ENCODE measurements at places on chromosomes 12 and 14.

GRCh38 chr12:26185532-26186320, 9.6 kb upstream of the SSPN start:
- no peak for DNase-seq

DNA sequence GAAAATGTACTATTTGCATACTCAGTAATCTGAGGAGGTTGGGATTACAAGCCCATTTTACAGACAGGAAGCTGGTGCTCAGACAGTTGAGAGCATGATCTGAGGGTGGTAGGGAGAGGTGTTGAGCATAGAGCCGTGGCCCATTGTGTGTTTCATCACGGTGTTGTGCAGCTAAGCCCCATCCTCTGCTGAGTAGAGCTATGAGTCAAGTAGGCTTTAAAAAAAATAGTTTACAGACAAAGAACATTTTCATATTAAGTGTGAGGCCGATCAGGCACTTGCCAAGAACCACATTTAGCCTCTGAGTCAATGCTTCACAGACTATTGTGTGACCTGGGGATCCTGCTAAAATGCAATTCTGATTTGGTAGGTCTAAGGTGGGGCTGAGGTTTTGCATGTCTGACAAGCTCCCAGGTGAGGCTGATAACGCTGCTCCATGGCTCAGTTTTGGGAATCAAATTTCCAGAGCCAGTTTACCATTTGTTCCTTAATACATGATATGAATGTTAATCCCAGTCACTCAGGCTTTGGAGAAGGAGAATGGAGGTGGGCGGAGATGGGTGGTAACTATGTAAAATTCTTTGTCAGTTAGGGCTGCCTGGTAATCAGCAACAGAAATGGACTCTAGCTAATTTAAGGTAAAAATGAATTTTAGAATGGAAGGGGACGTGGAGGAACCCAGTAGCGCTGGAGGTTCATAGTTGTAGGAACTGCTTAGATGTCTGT, 22.2 kb downstream of the ZNF664 start:
- DNase-seq, result no peak

GRCh38 chr14:86639146-86639545, 1109.2 kb downstream of the FLRT2 start:
- no peak for DNase-seq

DNA sequence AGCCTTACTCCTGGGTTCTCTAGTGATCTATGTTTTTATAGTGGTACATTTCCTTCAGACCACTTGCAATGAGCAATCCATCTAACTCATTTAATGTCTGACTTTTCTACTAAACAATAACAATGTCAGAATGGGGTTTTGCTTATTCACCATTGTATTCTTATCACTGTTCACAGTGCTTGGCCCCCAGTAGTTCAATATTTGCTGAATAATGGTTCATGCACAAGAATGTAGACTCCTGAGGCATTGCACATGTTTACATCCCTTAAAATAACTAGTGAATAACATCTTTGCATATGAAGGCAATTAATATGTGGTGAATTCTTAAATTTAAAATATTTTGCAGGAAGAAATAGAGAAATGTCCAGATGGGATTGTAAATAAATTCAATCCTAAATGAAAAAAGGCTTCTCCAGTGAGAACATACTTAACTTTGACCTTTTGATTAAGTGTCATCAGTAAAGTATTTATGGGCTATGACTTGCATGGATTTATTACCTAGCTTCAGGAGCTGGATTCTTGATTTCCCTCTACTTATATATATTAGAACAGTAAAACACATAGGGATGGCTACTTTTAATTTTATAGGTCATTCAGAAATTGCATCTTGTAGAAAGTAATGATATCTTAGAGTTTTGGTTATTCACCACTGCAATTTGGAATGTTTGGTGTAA, 3.4 kb downstream of the CCER1 start:
- DNase-seq, result no peak

DNA sequence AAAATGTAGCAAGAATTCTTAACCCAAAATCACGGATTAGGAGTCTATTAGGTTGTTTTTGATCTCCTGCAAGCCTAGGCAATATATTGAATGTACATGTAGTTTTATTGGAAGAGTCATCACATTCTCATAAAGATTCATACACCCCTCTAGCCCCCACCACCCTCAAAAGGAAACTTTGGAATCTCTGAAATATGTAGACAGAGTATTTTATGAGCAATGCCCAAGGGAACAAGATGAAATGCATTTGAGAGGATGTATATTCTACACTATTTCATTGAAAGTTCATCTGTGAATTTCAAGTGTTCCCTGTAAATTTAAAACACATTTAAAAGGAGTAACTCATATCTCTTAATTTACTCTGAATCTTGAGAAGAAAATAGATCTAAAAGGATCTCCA, 103.7 kb downstream of the SYT1 start:
- no peak for DNase-seq

GRCh38 chr12:64682572-64683277, 72.4 kb downstream of the RASSF3 start:
- peak; percentile 84 for DNase-seq

DNA sequence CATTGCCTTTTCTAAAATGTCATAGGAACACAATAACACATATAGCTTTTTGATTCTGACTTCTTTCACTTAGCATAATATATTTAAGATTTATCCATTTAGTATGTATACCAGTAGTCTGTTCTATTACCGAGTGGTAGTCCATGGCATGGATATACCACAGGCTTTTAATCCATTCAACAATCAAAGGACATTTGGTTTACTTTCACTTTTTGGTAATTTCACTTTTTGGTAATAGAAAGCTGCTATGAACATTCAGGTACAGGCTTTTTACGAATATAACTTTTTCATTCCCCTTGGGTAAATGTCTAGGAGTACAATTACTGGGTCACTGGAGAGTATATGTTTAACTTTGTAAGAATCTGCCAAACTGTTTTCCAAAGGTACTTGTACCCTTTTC, 100.7 kb upstream of the PRICKLE1 start:
- no peak for DNase-seq

DNA sequence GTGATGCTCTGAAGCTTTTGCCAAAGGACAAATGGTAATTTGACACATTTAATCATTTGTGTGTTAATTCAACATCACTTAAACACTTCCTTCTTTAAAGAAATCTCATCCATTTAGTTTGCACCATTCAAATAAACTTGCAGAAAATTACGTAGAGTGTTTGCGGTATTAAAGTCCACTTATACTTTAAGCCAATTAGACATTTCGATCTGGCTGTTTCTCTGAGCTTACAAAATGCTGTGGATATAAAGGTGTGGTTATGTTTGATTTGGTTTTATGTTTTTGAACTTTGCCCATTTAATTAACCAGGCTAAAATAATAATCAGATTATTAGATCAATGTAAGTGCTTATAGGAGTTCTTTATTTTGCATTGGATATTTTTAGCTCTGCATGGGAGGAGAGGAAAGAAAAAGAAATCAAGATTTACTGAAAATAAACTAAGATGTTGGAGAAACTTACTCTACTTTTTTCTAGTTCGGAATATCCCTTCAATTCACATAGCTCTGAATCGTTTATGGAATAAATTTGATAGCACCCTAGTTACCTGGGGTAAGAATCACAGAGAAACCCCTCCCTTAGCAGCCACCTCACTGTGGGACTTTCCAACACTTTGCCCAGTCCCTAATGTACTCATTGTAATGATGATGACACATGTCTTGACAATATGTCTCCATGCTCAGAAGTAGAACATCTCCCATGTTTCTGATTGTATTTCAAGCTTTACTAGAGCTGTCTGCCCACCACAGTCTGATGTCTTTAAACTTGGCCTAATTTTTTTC, 268.0 kb downstream of the BTG1 start:
- peak; percentile 32 for DNase-seq

DNA sequence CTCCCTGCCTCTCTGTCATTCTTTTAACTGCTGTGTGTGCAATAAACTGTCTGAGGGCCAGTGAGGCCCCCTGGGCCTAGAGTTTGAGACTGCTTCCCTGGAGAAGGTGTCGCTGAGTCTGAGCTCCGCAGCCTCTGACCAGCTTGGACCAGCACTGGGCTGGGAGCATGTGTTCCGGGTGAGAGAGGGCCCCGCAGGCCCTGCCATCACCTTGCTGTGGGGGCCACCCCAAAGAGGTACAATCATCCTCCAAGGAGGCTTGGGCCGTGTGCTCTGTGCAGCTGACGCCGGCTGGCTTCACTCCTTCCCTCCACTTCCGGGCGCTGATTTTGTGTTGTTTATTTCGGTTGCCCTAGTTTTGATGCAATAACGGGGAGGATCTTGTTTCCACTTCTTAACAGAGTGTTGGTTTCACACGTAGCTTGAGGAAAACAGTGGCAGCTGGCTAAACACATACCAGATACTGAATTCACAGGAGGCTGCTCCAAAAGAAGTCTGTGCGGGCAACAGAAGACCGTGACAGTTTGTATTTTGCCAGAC, 121.6 kb downstream of the TMEM132C start:
- peak; percentile 69 for DNase-seq

DNA sequence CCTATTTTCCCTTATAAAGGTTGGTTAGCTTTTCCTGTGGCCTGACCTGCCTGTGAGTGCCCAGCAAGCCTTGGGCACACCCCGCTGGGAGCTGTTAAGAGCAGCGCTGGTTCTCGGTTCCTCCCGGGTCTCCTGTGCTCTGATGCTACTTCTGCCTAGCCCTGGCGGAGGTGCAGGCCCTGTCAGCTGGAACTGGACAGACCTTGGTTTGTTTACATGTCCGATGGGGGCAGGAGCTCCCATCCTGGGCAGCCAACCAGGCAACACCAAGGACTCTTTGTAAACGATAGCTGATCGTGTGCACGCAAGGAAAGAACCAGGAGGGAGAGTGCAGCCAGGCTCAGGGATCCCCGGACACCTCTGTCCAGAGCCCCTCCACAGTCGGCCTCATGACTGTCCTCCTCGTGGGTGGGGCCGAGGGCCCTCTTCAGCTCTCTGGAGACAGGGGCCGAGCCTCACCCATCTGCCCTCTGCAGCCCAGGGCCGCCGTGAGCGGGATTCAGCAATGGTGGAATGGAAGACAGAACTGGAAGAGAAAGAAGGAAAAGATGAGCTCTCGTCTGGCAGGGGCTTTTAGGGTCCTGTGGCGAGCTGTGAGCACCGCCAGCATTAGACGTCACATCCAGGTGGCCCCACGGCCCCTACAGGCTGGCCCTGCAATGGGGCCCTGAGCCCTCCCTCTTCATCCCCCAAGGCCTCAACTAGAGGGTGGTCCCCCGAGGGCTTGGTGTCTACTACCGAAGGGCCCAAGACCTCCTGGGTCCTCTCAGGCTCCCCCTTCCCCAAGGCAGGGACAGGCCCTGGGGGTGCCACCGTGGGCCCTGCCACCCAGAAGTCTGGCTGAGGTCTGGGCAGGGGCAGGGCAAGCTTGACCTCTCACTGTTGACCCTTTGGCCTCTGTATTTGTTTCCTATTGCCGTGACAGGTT, 12.3 kb downstream of the TNFAIP2 start:
- no peak for DNase-seq

DNA sequence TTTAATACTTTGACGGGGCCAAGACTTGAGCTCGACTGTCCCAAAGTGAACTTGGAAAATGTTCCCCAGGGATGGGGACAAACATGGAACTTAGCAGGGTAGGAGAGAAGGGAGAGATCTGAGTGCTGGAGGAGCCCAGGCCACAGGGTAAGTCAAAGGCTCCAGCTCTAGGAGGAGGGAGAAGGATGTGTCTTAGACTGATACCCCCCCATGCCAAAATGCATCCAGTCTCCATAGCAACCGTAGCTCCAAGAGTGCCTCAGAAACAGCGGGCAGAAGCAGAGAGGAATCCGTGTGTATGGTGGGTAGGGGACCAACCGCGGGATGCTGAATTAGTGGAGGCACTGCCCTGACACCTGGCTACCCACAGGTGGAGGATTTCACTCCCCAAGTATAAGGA, 845 bp upstream of the AGAP2 start:
- DNase-seq, result no peak

DNA sequence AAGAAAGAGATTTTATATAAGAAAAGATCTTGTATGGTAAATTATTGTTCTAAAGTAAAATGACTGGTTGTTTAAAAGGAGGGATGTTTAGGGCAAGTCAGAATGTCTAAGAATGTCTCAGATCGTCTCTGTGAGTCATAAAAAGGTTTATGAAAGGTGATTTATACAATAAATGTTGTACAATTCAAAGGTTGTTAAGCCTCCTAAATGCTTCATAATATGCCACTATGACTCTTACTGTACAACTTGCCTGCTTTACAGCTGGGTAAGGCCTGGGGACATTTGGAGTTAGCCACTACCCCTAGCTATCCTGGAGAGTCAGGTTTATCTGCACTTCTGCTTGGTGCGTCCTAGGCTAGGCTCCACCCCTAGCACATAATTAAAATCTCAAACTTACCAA, 927.4 kb downstream of the FSCB start:
- DNase-seq, result no peak

DNA sequence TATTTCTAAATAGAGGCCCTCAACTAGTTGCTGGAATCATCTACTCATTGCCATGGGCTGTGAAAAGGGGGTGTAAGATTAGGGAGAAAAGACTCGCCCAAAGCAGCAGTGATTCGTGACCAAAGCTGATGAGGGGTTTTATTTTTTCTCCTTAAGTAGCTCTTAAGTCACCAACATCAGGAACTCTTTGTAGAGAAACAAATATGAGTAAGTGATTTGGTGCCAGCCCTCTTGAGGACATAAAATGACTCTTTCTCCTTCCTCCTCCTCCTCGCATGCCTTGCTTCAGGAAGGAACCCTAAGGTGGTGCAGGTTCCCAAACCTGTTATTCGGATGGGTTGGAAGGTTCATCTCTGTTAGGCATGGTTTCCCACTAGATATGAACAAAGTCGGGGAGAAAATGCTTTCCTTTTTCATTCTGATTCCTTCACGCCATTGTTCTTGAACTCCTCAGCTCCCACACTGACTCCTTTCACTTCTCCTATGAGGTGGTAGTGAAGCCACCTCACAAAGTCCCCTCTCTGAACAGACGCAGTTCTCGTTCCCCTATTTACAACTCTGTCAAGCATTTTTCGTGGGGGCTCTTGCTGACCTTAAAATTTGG, 113.4 kb downstream of the ETV6 start:
- no peak for DNase-seq

GRCh38 chr14:101505236-101505970, 55.9 kb upstream of the DIO3 start:
- no peak for DNase-seq

GRCh38 chr12:47888153-47888819, 16.5 kb downstream of the VDR start:
- DNase-seq, result no peak

DNA sequence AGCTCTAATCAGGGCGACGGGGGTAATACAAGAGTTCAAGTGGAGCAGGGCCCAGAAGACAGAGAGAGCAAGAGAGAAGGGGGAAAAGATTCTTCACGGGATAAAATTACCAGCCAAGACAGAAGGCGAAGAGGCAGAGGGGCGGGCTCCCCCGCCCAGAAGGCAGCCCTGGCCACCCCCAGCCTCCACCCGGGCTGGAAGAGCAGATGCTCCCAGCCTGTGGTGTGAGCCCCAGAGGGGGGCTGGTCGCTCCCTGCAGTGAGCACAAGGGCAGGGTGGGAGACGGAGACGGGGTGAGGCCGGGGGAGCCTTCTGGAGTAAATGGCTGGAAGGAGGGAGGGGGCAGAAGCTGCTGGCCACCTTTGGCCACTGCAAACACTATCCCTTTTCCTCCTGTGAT, 1035.6 kb downstream of the VRK1 start:
- DNase-seq, result no peak

DNA sequence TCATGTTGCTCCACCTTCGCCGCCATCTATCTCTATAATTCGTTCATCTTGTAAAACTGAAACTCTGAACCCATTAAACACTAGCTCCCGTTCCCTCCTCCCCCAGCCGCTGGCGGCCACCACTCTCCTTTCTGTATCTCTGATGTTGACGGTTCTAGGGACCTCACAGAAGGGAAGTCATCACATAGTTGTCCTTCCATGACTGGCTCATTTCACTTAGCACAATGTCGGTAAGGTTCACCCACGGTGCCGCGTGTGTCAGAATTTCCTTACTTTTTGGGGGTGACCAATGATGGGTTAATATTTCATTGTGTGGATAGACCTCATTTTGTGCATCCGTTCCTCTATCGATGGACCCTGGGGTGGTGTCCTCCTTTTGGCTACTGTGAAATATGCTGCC, 2.0 kb upstream of the CACNA2D4 start:
- no peak for DNase-seq
